ENCODE measurements at places on chromosomes 2 and 18.

- peak; percentile 62 for DNase-seq
Measured at GRCh38 chr18:55384551-55385275, 203.3 kb downstream of the TCF4 start.

GRCh38 chr18:65651192-65651591 lies 99.6 kb upstream of the CDH7 start:
- DNase-seq: no peak

- no peak for DNase-seq
Measured at GRCh38 chr2:5230855-5231254, 461.3 kb upstream of the SOX11 start.

GRCh38 chr2:145043399-145043834 lies 523.5 kb upstream of the ZEB2 start:
- DNase-seq: no peak

DNA sequence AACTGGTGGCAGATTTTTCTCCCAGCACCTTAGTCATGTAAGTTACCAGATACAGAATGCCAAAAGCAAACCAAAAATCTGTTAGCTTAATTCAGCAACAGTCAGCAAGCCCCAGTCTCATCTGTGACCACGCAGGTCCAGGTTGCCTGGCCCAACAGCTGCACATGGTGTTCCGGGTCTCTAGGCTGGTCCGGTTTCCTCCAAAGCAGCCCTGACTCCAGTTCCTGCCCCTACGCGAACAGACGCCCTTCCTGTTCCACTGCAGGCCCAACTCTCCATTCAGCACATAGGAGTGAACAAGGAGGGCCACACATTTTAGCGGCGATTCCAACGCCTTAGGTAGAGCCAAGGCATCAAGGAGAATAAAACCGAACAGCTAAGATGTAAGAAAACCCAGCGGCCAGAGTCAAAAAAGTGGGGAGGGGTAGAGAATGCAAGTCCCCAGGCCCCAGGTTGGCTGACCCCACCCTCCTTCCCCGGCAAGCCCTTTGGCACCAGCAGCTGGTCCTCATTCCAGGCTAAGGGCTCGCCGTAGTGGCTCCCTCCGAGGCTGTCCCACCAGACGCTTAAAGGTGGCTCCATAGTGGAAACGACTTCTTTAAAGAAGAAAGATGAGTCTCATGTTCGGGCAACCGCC lies 1.5 kb downstream of the STK25 start:
- no peak for DNase-seq

DNA sequence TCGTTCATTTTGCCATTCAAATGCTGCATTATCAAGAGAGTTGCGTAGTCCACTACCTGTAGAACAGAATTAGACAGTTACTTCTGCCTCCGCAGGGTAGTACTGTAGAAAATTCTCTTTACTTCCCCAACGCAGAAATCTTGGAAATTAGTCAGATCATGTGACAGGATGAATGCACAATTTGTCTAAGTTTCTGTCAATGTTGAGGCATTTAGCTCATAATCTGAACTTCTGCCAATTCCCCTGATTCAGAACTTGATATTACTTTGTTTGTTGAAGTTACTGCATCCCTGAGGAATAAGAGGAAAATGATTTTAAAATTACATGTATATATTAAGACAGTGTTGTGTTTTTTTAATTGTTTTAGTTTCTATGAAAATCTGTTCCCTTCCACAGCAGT lies 83.4 kb downstream of the TTC27 start:
- DNase-seq: peak; percentile 93

- no peak for DNase-seq
Measured at GRCh38 chr2:232026910-232027309, 65.4 kb downstream of the DIS3L2 start.

DNA sequence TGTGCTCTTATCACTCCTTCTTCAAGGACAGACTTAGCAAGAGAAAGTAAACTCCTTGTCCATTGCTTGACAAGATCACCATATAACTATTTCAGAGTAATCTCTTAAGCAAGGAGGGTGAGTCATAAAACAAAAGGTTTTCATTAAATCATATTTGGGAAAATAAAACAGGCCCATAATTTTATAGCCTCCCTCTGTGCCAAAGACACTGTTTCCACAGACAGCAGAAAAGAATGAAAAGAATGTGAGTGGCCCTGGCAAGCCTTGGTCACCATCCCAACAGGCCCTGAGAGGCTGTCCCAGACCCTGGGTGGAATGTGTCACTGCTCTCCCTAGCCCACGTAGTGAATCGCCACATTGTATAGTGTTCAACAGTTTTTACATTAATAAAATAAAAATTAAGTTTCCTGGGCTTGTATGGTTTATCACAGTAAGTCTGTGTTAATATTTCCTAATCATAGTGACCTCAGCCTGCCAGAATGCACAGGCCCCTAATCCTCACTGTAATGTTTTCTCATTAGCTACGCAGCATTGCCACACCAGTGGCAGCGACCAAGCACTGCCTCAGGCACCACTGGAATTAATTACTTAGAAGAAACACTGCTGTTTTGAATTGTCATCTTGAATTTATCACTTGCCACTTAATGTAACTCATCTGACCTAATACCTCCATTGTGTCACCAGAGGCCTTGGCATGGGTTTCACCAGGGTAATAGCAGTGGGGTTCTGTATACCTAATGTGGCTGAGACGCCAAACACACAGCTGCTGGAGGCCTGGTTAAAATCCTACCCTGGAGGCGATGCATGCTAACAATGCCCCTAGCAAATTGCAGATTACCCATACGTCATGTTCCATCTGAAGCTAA lies 401.9 kb downstream of the LNPK start:
- peak; percentile 45 for DNase-seq

DNA sequence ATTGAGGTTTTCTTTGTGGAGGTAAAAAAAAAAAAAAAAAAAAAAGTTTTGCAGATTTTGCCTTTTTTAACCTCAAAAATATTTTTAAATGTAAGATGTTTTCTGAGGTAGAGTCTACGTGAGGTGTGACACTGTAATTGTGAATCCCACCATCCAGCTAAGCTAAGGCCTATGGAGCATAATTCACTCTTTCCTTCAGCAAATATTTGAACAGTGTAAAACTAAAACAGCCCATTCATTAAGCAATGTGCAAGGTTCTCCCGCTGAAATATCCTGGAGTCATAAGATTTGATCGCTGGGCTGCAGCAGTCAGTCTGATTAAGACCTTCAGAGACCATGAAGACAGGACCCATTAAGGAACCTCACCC lies 105.1 kb downstream of the HNRNPLL start:
- DNase-seq: no peak

DNA sequence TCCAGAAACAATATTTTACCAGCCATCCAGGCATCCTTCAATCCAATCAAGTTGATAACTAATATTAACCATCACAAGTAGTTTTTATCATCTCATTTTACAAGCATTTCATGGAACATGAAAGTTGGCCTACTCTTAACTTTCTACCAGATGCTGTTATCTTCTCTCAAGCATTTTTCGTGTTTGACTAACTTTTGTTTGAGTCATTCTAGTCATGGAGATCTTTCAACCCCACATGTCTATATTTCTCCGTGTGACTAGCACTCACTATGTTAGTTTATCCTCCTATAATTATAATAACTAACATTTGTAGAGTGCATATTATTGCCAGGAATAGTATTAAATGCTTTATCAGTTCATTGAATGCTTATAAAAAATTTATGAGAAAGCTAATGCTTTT lies 307.0 kb upstream of the CWC22 start:
- no peak for DNase-seq

DNA sequence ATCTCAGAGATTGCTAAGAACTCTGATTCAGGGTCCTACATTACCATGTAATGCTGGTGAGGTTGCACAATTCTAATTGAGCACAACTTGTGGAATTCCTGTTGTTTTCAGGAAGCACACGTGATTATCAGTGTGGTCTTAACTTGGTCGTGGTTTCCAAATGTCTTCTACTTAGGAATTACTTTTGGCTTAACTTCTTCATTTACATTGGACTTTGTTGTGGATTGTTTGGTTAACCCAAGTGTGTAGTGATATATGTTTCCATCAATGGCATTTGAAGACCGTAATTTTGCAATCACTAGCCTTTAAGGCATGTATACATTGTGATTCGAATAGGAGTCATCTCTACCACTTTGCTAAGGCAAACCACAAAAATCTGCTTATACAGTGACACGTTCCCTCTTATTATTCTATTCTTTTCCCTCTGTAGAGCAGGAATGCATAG lies 373.3 kb downstream of the IRS1 start:
- DNase-seq: peak; percentile 90

GRCh38 chr2:11420190-11420589 lies 45.8 kb downstream of the E2F6 start:
- no peak for DNase-seq

- DNase-seq: no peak
Measured at GRCh38 chr2:241974851-241975592, 105.5 kb downstream of the RTP5 start.

DNA sequence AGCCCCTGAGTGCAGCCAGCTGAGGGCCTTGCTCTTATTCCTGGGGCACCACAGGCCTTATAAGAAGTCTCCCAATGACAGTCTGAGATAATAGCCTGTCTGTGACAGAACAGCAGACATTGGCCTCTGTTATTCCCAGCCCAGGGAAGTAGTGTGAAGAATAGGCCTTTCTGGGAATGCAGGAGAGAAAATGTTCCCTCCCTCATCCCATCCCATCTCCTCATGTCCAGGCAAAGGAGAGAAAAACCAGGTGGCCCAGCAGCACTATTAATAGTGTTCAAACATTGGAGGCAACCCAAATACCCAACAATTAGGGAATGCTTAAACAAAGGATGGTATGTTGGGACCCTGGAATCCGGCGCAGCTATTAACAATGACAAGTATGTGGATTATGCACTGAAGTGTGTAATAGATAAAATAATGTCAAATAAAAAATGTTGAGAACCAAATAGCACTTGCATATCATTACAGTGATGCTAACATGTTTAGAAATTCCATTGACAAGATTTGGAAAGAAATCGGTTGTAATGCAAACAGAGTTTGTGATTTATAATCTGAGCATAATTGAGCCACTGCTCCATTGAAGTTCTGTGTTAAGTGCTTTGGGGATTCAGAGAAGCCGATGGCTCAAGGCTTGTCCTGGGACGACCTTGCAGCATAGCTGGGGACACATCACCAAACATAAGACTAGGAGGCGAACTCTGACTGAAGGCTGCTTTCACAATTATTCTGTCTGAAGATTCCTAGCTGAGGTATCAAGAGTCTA lies 69.3 kb downstream of the LBH start:
- peak; percentile 6 for DNase-seq

DNA sequence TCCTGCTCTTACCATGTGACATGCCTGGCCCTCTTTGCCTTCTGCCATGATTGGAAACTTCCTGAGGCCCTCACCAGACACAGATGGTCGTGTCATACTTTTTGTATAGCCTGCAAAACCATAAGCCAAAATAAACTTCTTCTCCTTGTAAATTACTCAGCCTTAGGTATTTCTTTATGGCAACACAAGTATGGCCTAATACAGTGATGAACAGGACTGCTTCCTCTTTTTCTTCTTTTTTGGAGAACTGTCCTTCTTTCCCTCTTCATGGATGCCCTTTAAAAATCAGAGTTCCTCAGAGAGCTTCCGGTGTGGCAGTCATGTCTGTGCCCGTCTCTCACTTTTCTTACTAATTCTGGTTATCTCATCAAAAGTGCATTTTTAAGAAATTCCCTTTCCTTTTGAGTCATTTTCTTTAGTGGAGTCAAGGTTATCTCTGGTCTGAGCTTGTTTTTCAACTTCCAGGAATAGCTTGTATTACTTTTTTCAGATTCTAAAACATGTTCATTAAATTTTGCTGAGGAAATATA lies 9.2 kb upstream of the IL1A start:
- peak; percentile 46 for DNase-seq

GRCh38 chr2:205744074-205744591 lies 61.8 kb downstream of the NRP2 start:
- DNase-seq: no peak

DNA sequence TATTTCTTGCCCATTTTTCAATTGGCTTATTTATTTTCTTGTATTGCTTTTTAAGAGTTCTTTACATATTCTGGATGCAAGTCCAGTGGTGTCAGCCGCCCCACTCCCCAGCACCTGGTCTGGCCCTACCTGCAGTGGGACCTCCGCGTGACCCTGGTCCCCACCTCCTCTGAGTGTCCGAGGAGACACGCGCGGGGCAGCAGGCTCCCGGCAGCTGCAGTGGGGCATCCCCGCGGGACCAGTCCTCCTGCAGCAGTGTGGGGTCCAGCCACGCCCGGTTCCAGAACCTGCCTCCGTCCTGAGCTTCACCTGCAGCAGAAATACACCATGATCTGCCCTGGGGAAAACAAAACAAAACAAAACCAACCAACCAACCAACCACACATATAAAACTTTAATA lies 48.9 kb upstream of the IL1R1 start:
- DNase-seq: no peak

DNA sequence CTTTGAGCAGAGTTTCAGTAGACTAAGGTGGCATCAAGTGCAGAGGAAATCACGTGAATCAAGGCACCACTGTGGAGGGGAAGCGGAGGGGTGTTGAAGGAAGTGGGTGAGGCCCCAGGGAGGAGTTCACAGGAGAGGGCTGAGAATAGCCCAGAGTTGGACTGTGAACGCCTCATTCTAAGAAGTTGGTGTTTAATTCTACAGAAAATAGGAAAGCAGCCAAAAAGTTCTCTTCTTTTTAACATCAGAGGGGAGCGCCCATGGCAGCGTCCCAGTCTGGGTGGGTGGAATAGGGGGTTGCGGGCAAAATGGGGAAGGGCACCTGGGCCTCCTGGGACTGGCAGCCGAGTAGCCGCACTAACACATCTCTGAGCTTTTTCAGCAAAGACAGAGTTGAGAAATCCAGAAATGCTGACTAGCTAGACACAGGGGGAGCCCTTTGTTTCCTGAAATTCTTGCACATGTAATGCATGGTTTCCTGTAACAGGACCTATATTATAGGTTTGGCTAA lies 97.0 kb downstream of the NEB start:
- no peak for DNase-seq

DNA sequence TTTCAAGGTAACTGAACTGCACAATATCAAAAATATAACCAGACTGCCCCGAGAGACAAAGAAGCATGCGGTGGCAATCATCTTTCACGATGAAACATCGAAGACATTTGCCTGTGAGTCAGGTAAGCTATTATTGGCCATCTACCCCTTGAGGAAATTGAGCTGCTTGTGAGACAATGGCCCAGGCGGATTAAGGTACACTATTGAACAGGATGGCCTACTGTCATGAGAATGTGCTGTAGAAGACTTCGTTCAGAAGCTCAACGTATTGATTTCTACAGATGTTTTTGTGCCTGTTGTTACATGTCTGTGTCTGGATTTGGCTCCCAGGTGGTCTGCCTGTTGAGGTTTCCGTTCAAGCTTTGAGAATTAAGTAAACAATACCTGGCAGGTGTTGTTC lies 198.7 kb downstream of the DOK6 start:
- no peak for DNase-seq

GRCh38 chr18:35938158-35938557 lies 34.3 kb upstream of the RMP24 start:
- DNase-seq: peak; percentile 30

GRCh38 chr2:215554689-215555498 lies 119.0 kb upstream of the FN1 start:
- DNase-seq: peak; percentile 74

- DNase-seq: no peak
Measured at GRCh38 chr2:176812246-176812775, 400.3 kb upstream of the HNRNPA3 start.
